Caco-2 (cell line): ENCODE measurements at places on chromosomes 4 and X.
A peak's percentile ranks its signal among the peaks of the same experiment; 100 is the strongest.

GRCh38 chr4:138609943-138610350 lies 367.8 kb upstream of the SLC7A11 start:
- DNase-seq, result no peak

GRCh38 chr4:46081674-46082073 lies 42.2 kb downstream of the GABRG1 start:
- DNase-seq, result no peak

DNA sequence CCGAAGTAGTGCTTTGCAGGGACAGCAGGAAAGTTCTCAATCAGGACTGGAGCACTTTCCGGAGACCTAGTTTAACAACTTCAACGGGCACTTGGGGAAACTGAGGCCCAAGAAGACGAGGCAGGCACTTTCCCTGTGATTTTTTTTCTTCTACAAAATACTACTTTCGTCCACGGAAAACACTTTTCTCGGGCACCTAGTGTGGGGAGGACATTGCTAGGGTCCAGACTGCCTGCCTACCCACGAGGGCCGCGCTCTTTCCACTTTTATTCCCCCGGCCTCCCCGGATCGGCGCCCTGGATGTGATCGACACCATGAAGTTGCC lies 125.4 kb upstream of the CXorf66 start:
- no peak for DNase-seq

- no peak for DNase-seq
Observed at GRCh38 chr4:40948014-40948413, 198.3 kb downstream of the NSUN7 start.

DNA sequence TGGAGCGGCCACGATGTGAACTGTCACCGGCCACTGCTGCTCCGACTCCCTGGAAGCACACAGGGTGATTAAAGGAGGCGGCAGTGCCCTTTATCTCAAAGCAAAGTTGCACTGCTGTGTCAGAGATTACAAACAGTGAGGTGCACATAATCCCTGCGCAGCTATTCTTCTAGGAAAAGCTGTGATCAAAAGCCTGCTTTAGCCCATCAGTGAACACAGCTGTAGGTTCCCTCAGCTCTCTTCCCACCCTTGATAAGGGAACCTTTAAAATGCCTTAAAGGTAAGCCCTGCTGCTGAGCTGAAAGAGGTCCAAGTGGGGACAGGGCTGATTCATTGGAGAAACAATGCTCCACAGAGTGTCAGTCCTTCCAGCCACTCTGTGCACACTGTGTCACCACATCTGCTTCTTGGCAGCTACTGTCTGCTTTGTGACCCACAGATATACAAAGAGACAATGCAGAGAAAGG lies 127.6 kb downstream of the EIF4E start:
- DNase-seq, result peak; percentile 78

DNA sequence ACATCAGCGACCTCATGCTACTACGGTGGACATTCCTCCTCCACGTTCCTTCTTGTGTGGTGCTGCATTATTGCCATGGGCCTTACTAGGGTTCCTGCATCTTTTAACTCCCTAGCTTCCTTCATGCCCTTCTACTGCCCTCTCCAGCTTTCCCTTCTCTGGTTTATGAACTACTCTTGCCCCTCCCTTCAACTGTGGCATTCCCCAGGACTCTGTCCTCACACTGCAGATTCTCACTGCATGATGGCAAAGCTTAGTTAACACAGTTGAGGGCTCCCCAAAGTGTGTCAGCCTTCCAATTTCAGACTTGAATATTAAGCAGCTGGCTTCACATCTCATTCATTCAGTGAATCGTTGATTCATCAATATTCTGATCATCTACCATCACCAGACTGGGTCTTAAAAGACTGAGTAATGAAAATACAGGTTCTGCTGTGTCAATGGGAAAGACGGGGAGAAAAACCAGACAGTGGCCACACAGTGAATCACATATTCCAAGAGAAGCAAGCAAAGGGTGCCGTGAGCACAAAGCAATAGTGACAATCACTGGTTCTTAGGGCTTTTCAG lies 53.0 kb downstream of the ZFX start:
- DNase-seq, result no peak

DNA sequence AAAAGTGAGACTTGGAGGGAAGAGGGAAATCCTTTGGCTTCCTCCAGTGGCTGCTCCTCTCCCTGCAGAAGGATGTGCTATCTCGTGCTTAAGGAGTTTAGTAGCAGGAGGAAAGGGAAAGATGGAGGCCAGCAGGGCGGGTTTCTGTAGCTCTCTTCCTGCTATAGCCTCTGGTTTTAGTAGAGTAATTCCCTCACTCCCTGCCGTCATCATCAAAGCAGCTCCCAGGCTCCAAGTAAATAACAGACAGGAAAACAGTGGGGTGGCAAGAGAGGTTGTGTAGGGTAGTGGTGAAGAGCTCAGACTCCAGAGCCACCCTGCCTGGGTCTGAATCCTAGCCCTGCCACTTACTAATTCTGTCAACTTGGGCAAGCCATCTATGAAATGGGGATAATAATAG lies 81.5 kb upstream of the CITED1 start:
- no peak for DNase-seq

GRCh38 chr4:126777649-126778048 lies 855.1 kb upstream of the INTU start:
- DNase-seq, result no peak

DNA sequence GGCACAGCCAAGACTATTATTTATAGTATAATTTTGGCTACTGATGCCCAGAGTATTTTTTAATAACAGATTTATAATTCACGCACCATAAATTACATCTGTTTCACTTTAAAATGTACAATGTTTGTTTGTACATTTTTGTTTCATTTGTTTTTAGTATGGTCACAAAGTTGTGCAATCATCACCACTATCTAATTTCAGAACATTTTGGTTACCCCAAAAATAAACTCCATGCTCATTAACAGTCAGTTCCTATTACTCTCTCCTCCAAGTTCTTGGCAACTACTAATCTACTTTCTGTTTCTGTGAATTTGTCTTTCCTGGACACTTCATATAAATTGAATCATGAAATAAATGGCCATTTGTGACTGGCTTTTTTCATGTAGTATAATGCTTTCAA lies 176.7 kb downstream of the SH3BGRL start:
- no peak for DNase-seq

GRCh38 chrX:123851079-123851478 lies 8.8 kb upstream of the XIAP start:
- no peak for DNase-seq

DNA sequence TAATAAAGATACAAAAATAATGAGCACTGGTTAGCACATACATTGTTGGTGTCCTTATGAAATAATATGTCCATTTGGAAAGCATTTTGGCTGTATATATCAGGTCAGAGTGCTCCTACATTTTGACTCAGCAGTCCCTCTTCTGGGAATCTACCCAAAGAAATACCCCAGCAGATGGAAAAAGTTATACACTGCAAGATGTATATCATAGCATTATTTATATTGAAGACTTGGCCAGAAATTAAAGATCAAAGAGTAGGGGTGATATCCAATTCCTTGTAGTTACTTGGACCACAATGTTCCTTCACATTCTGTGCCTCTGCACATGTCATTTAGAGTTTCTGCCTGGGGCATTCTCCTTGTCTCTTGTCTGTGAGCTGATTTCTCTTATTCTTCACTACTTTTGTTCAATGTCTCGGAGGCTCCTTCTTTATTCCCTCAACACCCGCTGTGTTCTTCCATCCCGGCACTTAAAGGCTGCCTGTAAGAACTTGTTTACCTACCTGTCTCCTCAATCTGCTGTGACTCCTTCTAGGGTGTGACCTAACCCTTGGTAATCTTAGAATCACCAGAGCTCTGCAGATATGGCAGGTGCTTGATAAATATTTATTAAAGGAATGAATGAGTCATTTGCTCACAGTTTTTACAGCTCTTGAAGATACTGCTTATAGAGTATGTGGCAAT lies 3.1 kb upstream of the TSPAN5 start:
- peak; percentile 60 for DNase-seq

- no peak for DNase-seq
Observed at GRCh38 chr4:177047851-177048174, 255.1 kb upstream of the VEGFC start.

- DNase-seq, result peak; percentile 35
Observed at GRCh38 chr4:2931512-2932301, 31.5 kb downstream of the NOP14 start.

- DNase-seq, result no peak
Observed at GRCh38 chr4:73662709-73663546, 42.7 kb upstream of the RASSF6 start.

- no peak for DNase-seq
Observed at GRCh38 chr4:84962102-84962501, 4.4 kb downstream of the WDFY3 start.

DNA sequence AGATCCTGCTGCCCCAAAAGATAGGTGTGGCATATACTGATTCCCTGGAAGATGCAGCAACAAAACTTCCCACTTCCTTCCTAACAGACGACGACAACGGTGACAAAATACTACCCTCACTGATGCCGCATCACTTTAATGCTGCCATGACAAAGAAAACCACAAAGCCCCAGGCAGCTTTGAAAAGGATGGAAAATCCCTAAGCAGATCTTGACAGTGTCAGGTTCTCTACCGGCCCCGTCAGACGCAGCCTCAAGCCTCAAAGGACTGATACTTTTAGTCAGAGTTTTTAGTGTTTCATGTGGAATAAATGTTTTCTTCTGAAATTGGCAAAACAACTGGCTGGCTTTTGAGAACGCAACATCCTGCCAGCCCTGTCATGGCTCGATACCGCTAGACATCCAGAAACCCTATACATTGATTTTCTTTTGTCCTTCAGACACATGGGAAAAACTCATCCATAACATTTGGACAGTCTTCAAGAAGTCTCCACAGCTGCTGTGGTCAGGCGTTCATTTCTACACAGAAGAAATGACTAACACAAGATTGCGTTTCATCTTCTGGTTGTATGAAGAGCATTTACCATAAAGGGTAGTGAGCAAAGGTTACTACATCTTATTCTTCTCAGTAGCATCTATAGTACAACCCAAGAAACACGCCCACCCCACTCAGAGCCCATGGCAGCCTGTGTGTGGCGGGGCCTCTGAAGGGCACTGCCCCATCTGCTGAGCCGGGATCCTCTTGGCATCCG lies 60.1 kb downstream of the GATB start:
- no peak for DNase-seq

DNA sequence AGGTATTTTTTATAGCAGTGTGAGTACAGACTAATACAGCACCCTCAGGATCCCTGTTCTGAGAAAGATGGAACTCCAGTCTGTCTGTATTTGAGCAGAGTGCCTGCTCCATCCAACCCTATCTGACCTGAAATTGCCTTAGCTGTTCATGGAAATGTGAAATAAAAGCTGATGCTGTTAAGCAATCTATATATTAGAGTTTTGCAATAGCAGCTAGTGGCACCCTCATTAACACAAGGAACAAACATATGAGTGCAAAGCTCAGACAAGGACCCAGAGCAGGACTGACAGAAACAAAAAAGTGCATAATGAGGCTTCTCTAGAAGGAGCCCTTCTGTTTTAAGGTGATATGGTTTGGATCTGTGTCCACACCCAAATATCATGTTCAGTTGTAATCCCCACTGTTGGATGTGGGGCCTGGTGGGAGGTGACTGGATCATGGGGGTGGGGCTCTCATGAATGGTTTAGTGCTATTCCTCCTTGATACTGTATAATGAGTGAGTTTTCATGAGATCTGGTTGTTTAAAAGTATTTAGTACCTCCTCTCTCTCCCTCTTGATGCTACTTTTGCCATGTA lies 272.9 kb upstream of the KLF3 start:
- no peak for DNase-seq

- DNase-seq, result no peak
Observed at GRCh38 chr4:110159541-110159940, 38.9 kb downstream of the ELOVL6 start.

GRCh38 chr4:185885075-185885474 lies 73.1 kb upstream of the SORBS2 start:
- DNase-seq, result no peak

GRCh38 chrX:136880452-136881013 lies at the start of gene RBMX:
Gene RBMX (minus strand): TSS chrX:136880725. CDS start chrX:136879427, 1,298 bp downstream.
- DNase-seq, result peak; percentile 91

GRCh38 chr4:7531640-7531994 lies 96.9 kb upstream of the PSAPL1 start:
- no peak for DNase-seq

DNA sequence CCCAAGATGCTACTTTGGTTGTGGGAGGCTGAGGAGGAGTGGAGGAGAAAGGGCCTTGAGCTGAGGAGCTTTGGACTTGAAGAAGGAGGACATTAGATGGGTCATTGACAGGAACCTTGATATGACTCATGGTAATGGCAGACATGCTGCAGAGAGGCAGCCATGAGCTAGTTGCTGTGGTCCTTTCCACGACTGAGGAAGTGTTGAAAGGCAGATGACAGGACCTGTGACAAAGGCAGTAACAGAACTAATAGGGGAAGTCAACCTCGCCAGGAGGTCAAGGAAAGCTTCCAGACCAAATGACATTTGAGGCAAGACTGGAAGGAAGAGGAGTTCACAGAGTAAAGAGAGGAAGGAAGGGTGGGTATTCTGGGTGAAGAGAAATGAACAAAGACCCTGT lies 7.6 kb upstream of the XPNPEP2 start:
- no peak for DNase-seq

DNA sequence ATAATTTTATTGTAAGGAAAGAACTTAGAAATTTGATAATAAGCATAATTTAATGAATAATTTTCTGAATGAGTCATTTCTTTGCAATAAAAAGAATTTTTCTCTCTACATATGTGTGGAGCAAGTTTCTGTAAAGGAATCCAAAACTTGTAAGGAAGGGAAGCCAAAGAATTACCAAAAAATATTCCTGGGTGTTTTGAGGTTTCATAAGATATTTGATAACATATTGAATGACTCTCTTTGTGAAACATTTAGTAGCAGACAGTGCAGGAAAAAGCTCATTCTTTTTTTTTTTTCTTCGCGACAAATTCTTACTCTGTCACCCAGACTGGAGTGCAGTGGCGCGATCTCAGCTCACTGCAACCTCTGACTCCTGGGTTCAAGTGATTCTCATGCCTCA lies 469.0 kb upstream of the MAGEB2 start:
- no peak for DNase-seq

- no peak for DNase-seq
Observed at GRCh38 chrX:23952391-23952790, 44.6 kb downstream of the CXorf58 start.

GRCh38 chr4:157978680-157979361 lies 194.0 kb downstream of the GASK1B start:
- DNase-seq, result no peak

DNA sequence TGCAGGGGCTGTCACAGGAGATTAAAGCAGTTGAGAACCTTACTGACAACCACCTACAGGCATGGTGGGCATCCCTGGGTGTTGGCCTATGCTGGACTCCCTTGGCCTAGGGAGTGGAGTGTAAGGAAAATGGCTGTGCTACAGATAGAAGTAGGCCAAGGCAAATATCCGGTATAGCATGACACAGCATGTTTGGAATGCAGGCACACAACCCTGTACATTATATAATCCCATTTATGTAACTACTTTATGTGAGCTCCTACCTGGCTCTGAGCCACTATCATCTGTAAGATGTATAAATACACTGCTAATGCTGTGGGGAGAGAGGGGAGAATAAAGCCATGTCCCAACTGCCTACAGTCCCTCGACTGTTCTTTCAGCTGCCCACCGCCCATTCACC lies 38.7 kb upstream of the KCTD8 start:
- DNase-seq, result no peak

GRCh38 chrX:150696331-150696730 lies 3.1 kb downstream of the MTMR1 start:
- no peak for DNase-seq
